ENCODE measurements at places on chromosomes 1 and 21.

GRCh38 chr1:244406337-244406736, 45.4 kb downstream of the ADSS2 start:
- no peak for DNase-seq

GRCh38 chr1:155130272-155131006, 2.8 kb downstream of the EFNA1 start:
- no peak for DNase-seq

GRCh38 chr1:219010720-219011119, 163.0 kb upstream of the LYPLAL1 start:
- no peak for DNase-seq

DNA sequence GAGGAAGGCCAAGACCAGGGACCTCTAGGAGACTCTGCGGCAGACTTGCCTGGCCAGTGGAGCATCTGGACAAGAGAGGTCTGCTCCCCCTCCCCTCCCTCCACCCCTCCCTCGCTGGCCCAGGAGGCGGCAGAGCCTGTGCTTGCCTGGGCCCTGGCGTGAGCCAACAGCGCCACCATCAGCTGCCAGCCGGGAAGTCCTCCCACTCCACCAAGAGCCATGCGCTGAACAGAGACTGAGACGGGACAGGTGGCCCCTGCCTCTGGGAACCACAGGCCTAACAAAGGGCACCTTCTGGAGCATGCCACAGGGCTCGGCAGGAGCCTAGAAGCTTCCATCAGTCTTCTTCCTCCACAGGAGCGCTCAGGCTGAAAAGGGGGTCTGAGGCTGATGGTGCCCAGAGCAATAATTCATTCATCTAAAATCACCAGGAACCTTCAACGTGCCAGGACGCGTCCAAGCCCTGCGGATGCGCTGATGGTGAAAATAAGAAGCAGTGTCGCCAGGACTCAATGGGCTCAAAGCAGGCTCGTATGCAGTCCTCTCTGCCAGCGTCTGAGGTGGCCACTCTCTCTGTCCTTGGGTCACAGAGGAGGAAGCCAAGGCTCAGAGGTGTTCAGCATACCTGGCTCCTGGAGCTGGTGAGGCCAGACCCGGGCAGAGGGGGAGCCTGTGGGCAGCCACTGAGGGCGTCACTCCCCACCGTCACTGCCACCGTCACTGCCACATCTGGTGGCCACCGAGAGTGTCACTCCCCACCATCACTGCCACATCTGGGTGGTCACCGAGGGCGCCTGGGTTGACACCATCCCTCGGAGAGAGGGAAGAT, 161.2 kb downstream of the NPHP4 start:
- DNase-seq: no peak

DNA sequence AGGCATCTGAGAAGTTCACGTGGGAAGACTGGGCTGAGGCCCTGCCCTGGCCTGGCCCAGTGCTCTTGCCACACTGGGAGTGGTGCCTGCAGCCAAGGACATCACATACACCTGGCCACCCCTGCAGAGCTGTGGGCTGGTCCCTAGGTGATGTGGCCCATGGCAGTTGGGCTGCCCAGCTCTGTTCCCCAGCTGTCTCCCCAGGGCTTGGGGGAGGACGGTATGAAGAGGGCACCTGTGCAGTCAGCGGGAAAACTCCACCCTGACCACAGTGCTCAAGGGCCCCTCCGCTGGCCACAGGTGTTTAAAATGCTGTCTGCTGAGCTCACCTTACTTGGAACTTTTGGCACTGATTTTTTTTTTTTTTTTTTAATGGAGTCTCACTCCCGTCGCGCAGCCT, 120.4 kb upstream of the SLC25A33 start:
- no peak for DNase-seq

GRCh38 chr21:34589511-34590282, 25.2 kb downstream of the RCAN1 start:
- no peak for DNase-seq

DNA sequence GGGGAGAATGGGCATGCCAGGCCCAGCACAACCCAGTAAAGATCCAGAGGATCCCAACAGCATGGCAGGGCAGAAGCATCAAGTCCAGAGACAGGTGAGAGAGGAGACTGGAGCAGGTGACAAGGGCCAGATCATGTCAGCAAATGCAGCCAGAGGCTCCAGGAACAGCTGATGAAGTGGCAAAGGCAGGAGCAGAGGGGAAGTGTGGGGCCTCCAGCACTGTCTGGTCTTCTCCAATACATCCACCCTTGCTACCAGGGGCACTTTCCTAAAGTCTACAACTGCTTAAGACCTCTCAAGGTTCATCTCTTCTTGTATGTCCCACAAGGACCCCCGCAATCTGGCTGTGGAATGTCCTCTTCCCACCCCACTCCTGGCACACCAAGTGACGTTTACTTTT, 17.4 kb downstream of the FAM163A start:
- DNase-seq: no peak

- no peak for DNase-seq
Observed at GRCh38 chr1:31084782-31085569, 19.5 kb upstream of the PUM1 start.

GRCh38 chr1:90417126-90417525, 300.0 kb downstream of the BARHL2 start:
- DNase-seq: no peak

GRCh38 chr1:10280439-10281350, 70.3 kb downstream of the KIF1B start:
- DNase-seq: no peak

DNA sequence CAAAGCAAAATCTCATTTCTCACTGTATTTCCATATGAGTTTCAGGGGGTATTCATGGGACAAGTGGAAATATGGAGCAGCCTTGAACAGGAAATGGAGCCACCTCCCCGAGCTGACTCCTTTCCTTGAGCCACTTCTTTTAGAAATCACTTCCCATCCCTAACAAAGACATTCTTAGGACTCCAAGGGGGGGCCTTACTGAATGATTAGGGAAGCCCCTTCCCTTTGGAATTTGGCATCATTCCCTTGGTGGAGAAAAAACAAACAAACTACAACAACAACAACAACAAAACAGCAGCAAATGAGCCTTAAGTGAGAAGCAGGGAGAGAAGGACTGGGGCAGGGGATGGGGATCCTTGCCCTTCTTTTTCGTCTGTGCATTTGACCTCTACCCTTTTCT, 278.3 kb downstream of the ZNF648 start:
- no peak for DNase-seq

DNA sequence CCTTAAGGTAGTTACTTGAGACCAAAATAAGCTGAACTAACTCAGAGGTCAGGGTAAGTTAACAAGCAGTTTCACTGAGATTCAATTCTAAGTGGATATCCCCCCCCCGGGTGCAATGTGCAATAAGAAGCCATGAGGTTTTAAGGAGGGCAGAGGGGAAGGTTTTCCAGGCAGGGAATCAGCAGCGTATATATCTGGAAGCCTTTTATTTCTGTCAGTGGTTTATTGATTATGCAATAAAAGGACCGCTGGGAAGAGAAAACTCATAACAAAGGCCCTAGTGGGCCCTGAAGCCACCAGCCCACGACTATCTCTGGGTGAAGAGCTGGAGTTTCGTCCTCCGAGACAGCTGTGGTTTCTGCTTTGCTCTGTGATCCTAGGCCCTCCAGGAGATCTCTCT, 53.1 kb upstream of the CTPS1 start:
- DNase-seq: no peak

DNA sequence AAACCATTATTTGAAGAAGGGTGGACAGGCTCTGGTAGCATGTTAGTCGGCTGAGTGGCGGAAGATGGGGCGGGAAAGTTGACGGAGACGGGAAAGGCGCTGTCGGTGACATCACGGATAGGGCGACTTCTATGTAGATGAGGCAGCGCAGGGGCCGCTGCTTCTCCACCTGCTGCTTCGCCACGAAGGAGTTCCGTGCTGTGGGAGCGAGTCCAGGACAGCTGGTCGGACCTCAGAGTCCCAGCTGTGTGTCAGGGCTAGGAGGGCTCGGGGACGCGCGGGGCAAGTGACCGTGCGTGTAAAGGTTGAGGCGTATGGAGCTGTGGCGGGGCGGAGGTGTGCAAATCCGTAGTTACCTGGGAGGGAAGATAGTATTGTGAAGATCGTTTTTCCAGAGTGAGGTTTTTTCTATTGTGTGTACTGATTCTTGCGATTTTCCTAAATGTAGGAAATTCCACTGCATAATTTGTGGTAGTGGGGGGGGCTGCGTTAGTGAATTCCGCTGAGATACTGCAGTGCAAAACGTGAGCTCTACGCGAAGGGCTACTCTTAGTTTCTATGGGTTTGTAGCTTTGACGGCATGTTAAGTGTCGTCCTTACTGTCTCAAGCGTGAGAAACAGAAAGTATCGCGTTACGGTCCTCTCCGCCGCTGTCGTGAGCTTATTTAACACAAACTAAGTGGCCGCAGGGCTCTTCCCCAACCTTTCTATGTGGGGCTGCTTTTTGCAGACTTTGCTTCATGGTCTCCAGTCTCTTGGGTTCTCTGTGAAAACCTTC, 111.2 kb upstream of the NBPF11 start:
- DNase-seq: peak; percentile 40

Measured in stimulated activated CD4-positive, alpha-beta T cell treated with anti-CD3 and anti-CD28 coated beads, Interleukin-15, amount 100 ng/mL, for 1 hour (primary cell).